ENCODE measurements at places on chromosomes 4 and X. TPM values are rescaled to one million over a fixed set of nuclear protein-coding genes. Genes with fewer than 3 reads are reported as not detected.

Gene FAM9B
- total RNA-seq = 0.06 TPM

Gene UCP1
- total RNA-seq = 0.07 TPM

Gene CSAG1
- total RNA-seq = 0.53 TPM

Gene TEX13D
- not detected for total RNA-seq

Gene ARR3
- total RNA-seq = not detected

Gene CYTL1
- not detected for total RNA-seq

Gene TEX13C
- total RNA-seq = not detected

Gene IL1RAPL1
- not detected for total RNA-seq

Gene CXCL11
- 0.31 TPM for total RNA-seq

Gene ZNF711
- 0.76 TPM for total RNA-seq

Gene AMTN
- total RNA-seq = 0.18 TPM

Gene RHOXF1
- not detected for total RNA-seq

Gene NKX3-2
- 0.12 TPM for total RNA-seq
